ENCODE measurements at places on chromosomes 3 and 15. TPM values are rescaled to one million over a fixed set of nuclear protein-coding genes. Genes with fewer than 3 reads are reported as not detected.

DNA sequence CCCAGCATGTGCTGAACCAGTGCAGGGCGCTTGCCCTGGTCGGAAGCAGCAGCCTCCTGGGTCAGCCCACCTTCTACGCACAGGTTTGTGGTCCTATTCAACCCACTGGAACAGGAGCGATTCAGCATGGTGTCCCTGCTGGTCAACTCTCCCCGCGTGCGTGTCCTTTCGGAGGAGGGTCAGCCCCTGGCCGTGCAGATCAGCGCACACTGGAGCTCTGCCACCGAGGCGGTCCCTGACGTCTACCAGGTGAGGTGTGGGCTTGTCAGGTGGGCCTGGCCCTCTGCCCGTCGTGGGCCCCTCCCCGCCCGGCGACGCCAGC, 8.2 kb downstream of the MAN2A2 start:
- H3K4me3 ChIP-seq = no peak overlapping the region
- H3K4me1 ChIP-seq = no peaks in the 10 kb centered on the region
- H3K27me3 ChIP-seq = no peaks in the 10 kb centered on the region
- H3K27ac ChIP-seq = no peak overlapping the region

COL6A5 gene
- total RNA-seq = not detected

GTPBP8 gene
- total RNA-seq = 62.8 TPM

DNA sequence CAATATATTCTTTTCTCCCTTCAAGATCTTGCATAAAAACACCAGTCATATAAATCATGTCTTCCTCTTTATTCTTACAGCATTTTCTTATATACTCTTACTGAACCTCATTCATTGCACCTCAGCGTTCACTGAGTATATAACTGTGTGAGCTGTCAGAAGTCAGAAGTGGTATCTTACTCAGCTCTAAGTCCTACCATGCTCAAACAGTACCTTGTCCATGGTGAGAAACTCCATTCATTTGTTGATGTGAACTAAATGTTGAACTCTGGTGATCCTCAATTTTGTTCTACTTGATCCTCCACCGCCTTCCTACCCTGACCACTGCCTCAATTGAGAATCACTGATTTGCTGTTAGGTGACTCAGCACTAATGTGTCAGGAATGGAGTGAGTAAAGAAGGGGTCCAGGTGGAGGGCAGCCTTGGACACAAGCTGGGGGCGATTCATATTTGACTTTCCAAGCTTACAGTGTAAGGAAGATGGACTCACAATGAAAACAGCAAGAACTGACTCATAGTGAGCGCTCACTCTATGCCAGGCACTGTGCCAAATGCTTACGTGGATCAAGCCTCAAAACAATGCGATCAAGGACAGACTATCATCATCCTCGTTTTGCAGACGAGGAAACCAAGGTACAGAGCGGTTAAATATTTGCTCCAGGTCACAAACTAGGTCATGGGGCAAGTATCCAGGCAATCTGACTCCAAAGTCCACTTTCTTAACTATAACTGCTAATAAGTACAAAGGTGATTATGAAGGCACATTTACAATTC, 13.5 kb upstream of the ZFYVE19 start:
- H3K4me1 ChIP-seq = peaks cover 32% of the 10 kb centered on the region
- peaks cover 9% of the 10 kb centered on the region for H3K36me3 ChIP-seq
- H3K4me3 ChIP-seq = no peak overlapping the region
- peak; percentile 52 for DNase-seq

DNA sequence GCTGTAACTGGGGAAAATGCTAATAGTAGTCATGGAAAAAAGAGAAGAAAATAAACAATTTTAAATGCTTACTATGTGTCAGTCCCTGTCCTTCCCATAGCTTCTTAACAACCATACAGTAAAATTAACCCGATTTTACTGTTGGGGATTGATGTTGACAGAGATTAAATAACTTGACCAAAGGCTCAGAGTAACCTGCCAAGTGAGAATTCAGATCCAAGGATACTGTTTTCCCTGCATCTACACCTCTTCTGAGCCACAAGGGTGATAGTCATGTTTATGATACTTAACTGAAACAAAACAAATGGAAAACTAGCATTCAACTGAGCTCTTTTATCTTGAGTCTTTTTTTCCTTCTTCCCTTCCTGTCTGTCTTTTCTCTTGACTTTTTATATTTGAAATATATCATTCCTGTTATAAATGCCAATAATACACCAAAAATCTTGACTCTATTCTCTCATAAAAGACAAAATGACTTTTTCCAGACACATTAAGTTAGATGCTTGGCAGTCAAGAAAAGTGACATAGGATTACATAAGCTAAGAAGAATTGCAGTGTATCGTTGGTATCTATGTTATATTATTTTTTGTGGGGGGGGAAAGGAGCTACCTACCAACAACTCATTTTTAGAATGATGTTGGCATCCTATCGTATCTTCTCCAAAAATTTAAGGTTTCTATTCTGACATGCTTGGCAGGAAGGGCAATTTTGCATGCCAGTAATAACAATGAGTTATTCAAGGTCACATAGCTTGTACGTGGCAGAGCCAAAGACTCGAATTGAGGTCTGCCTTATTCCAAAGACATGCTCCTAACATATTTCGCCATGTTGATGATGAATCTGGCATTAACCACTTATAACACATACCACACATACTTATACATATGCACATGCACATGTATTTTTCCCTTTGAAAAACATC, 306.6 kb upstream of the KCNH8 start:
- H3K27me3 ChIP-seq = no peaks in the 10 kb centered on the region
- H3K4me3 ChIP-seq = no peak overlapping the region
- no peak for DNase-seq
- H3K4me1 ChIP-seq = peaks cover 28% of the 10 kb centered on the region

DNA sequence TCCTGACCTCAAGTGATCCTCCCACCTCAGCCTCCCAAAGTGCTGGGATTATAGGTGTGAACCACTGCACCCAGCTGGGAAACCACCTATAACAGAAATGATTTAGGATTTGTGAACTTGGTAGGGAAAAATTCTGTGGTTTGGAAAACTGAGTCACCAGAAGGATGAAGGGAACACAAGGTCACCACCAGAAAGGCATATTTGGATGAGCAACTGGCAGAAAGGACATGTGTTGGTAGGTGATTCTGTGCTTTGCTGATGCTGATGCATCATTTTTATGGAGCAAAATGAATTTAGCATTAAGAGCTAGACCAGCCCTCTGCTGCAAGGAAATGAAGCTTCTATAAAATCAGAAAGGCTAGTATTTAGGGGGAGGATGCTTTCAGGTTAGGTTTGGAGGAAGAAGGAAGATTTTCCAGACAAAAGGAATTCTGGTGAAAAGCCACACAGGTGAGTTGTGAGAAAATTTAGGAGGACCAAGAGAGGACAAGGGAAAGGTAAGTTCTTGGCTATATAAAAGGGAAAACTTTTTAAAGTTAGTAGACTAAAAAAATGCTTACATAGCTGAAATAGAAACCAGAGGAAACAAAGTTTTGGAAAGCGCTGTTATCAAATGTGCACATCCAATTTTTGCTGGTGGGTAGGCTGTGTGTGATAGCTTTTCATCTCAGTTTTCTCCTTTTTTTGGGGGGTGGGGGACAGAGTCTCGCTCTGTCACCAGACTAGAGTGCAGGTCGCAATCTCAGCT, 3.6 kb downstream of the PXK start:
- H3K27me3 ChIP-seq = no peaks in the 10 kb centered on the region
- H3K4me3 ChIP-seq = no peak overlapping the region
- H3K4me1 ChIP-seq = peaks cover 28% of the 10 kb centered on the region
- peaks cover 23% of the 10 kb centered on the region for H3K36me3 ChIP-seq
- H3K27ac ChIP-seq = no peak overlapping the region

Data from activated naive CD4-positive, alpha-beta T cell treated with anti-CD3 and anti-CD28 coated beads for 36 hours (primary cell).